ENCODE measurements at places on chromosomes 1 and 21.

DNA sequence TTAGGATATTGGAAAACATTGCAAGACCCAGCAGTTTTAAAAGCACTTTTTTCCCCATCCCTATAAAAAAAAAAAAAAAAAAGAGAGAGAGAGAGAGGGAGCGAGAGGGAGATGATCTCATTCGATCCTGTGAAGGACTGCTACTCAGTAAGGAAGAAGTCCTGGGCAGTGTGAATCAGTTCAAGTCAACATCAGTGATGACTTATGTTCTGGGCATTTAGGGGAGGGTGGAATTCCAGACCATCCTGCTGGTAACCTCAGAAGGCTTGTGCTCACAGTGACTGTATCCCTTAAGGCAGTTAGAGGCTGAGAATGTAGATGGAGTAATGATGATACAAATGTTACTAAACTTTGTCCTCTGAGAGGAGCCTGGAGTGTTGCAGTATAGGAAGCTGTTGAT is 151.4 kb downstream of the TGFB2 start:
- no peak for DNase-seq

DNA sequence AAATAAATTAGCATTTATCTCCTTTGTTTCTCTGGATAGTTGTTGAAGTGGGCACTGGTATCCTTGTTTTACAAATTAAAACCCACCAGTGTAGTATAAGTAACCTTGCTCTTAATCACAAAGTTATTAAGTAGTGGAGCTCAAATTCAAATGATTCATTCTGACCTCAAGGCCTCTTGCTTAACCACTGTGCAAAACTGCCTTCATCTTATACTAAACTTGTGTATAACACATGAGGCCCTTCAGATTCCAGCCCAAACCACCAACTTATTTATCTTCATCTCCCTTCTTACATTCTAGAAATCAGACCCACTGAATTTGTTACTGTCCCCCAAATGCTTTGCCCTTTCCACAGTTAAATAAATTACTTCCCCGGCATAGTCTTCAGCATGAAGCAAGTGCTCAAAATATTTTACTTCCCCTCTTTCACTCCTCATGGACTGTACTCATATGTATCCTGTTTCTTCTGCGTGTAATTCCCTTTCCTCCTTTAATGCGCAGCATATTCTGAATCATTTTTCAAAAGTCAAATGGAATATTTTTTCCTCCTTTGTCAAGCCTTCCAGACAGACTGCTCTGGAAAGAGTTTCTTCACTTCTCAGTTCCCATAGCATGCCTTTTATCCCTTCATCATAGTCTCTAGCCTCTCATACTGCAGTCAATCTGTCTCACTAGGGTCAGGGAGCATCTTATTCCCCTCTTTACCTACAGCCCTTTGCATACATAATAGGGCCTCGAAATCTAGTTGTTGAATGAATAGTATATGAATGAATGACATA is 19.0 kb upstream of the DNASE2B start:
- no peak for DNase-seq

DNA sequence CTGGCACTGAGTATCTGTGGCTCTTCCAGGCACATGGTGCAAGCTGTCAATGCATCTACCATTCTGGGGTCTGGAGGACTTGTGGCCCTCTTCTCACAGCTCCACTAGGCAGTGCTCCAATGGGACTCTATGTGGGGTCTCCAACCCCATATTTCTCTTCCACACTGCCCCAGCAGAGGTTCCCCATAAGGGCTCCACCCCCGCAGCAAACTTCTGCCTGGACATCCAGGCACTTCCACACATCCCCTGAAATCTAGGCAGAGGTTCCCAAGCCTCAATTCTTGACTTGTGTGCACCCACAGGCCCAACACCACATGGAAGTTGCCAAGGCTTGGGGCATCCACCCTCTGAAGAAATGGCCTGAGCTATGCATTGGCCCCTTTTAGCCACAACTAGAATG is 18.8 kb downstream of the ODF2L start:
- DNase-seq = no peak

GRCh38 chr1:41022424-41022823 is 899 bp upstream of the SLFNL1 start:
- no peak for DNase-seq

- no peak for DNase-seq
Measured at GRCh38 chr1:172287208-172287607, 133.3 kb upstream of the C1orf105 start.

- DNase-seq = no peak
Measured at GRCh38 chr1:151680826-151681225, 35.8 kb downstream of the CELF3 start.

DNA sequence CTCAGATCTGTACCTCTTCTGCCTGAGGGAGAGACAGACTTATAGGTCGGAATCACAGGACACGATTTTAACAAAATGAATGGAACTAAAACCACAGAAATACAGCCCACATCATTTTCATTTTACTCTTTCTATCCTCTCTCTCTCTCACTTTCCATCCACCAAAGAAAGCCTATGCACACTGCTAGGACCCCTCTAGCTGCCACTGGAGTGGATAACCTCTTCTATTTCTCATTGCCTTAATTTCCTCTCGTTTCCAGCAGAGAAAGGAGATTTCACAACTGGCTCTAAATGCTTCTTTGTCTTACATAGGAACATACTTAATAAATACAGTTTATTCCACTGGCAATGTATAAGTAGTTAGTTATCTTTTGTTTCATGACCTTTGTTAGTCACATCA is 867.8 kb upstream of the ADGRL4 start:
- no peak for DNase-seq

DNA sequence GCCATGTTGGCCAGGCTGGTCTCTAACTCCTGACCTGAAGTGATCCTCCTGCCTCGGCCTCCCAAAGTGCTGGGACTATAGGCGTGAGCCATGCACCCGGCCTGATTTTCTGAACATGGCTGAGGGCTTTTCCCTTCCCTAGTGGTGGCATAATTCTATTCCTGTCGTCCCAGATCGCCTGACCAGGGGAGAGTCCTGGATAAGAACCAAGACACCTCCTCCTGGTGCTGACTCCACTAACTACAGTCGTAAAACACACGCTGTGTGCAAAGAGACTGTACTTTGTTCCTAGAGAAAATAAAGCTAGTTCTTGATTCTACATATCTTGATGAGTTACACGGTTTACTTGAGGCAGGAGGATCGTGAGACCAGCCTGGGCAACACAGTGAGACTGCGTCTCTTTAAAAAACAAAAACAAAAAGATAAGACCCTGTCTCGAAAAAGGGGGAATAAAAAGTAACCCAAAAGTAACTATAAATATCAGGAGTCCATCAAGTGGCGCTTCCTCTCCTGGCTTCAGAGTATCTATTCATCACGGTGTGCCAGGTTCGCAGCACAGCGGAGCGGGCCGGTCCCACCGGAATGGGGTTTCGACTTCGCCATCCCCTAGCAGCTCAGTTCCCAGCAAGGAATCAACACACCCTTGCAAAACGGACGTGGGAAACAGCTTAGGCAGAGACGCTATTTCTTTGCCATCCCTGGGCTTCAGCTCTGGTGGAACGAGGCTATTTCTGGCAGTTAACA is 973 bp downstream of the SDF4 start:
- no peak for DNase-seq

- DNase-seq = no peak
Measured at GRCh38 chr1:14824314-14824915, 225.9 kb downstream of the KAZN start.

GRCh38 chr21:38646213-38646837 is 148.0 kb upstream of the ERG start:
- DNase-seq = no peak

DNA sequence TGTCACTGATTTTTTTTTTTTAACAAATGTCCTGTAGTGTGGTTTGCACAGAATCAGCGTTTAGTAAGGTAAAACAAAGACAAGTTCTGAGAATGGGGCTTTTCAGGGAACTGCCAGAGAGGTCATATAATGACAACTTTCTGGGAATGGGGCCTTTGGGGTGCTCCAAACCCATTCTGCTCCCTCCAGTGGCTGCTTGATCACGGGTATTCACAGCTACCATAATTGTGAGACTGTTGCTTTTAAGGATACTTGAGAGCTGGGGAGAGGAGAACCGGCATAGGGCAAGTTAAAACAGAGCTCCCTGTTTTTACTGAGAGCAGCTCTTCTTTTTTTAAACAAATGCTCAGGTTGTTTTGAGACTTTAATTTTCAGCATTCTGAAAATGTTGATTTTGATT is 48.2 kb downstream of the CYP2J2 start:
- no peak for DNase-seq

- DNase-seq = no peak
Measured at GRCh38 chr1:179529482-179530195, 46.1 kb downstream of the NPHS2 start.

DNA sequence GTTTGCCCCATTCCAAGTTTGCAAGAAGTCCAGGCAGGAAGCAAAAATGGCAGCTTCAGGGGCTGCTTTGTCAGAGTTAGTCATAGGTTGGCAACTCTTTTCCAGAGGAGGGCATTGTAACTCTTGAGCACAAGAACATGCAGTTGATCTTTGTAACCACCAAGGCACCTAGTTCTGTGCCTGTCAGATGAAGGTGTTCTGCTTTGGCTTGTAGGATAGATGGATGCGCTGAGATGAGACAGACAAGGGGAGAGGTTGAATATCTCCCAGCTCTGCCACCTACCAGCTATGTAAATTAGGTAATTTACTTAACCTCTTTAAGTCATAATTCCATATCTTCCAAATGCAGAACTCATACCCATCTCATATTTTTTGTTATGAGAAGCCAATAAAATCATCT is 89.3 kb downstream of the ZNF648 start:
- no peak for DNase-seq

DNA sequence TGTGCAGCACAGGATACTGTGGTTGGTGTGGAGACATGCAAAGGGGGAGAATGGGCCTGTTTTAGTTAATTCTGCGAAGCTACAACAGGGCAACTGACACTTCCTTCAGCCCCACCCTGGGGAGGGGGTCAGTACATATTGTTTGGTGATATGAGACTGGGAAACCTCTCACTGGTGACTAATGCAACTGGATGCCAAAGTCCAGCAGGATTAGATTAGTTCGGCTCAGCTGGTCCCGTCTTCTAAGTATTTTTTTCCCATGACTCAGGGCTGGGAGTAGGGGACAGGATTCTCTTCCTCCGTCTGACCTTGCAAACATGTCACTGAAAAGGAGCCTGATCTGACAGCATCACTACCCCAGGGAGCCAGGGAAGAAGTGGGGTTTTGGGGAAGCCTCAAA is 43.0 kb downstream of the PLXNA2 start:
- no peak for DNase-seq

DNA sequence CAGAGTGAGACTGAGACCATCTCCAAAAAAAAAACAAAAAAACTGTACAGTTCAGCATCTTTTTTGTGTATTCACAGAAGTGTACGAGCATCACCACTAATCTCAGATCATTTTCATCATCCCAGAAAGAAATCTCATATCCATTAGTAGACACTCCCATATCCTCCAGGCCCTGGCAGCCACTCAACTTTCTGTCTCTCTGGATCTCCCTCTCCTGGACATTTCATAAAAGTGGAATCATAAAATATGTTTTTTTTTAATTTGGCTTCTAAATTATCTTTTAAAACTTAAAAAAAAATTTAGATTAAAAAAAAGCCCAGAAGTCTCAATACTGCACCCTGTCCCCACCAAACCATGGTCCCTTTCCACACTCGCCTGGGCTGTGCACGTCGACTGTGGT is 22.1 kb downstream of the RIPPLY3 start:
- no peak for DNase-seq

GRCh38 chr1:244768186-244768585 is 67.3 kb upstream of the COX20 start:
- no peak for DNase-seq

DNA sequence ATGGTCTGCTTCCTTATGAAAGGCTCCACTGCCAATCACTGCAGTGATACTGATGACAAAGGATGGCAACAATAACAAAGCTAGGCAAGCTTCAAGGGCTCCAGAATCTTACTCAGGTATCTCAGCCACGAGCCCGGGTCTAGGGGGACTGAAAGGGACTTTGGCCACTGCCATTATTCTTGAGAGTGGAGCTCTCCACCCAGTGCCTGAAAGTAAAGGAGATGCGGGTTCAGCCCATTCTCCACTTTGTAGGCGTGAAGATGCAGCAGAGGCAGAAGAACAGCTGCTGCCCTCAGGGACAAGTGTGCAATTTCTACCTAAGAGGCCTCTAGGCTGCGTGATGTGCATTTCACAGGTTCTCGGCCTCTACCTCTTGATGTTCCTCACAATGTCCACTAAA is 31.4 kb upstream of the SLAMF9 start:
- no peak for DNase-seq

DNA sequence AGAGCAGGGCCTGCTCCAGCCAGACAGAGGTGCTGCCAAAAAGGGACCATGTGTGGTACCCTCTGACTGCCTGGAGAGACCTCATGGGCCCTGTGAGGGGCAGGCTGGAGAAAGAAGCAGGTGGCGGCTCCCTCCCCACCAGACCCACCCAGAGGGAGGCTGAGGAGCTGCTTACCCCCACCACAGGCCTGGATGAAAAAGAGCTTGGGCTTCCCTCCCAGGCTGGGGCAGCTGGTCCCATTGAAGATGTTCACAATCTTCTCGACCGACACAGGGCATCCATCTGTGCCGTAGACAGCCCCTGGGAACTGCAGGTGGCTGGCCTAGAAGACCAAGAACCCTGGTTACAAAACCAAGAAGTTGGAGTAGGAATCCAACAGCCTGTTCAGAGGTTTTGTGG is 19.6 kb downstream of the CASP9 start:
- DNase-seq = no peak

GRCh38 chr1:236451796-236452373 is 57.8 kb downstream of the EDARADD start:
- peak; percentile 62 for DNase-seq

GRCh38 chr1:109718495-109718894 is 6.4 kb downstream of the GSTM5 start:
- DNase-seq = no peak

DNA sequence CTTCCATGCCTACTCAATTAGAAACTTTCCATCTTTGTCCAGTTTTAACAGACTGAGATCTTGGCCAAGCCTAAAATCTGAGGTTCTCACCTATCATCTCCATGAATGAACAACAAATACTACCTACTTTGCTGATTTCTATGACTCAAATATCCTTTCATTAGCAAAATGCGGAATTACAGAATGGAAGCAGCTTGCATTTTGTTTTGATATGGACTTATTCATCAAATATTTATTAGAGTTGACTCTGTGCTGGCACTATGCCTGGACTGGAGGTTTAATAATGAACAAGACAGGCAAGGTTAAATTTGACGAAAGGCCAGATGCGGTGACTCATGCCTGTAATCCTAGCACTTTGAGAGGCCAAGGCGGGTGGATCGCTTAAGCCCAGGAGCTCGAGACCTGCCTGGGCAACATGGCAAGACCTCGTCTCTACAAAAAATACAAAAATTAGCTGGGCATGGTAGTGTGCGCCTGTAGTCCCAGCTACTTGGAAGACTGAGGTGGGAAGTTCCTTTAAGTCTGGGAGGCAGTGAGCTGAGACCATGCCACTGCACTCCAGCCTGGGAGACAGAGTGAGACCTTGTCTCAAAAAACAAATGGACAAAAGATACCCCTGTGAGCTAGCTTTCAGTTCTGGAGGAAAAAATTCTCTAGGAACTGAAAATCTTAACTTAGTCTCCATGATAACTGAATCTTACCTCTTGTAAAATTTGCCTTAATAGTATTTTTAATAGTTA is 29.4 kb upstream of the SOD1 start:
- no peak for DNase-seq

GRCh38 chr1:171877701-171878100 is 36.4 kb downstream of the DNM3 start:
- no peak for DNase-seq
